ENCODE measurements at places on chromosomes 3 and 15.

DNA sequence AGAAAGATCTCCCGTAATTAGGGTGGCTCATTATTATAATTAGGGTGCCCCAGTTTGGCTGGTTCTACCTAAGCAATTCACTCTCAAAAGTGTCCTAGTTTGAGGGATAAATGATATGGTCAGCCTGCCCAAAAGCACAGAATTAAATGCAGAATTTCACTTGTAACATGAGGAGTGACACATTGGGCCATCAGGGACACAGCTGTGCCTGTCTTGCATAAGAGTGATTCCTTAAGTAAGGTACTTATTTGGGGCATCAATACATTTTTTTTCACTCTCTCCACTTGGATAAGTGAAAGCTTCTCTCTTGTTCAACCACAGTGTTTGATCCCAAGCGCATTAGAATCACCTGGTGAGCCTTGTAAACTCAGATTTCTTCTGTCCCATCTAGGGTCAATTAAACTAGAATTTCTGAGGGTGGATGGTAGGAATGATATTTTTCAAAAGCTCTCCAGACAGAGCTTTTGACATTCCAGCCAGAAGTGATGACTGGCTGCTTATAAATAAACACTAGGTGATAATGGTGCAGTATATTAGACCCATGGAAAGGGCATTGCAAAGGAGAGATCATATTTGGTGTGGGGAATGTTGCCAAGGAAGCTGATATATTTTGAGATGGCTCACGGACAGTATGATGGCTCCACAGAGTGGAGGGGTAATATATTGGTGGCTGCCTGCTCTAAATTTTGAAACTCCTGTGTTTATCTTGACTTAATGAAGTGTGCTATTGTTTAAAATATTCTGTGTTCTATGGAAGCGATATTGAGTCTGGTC is 458.1 kb upstream of the RASGRP1 start:
- DNase-seq, result no peak

- DNase-seq, result no peak
These were observed 309.6 kb upstream of the KCNH8 start for GRCh38 chr3:18838758-18839157.

DNA sequence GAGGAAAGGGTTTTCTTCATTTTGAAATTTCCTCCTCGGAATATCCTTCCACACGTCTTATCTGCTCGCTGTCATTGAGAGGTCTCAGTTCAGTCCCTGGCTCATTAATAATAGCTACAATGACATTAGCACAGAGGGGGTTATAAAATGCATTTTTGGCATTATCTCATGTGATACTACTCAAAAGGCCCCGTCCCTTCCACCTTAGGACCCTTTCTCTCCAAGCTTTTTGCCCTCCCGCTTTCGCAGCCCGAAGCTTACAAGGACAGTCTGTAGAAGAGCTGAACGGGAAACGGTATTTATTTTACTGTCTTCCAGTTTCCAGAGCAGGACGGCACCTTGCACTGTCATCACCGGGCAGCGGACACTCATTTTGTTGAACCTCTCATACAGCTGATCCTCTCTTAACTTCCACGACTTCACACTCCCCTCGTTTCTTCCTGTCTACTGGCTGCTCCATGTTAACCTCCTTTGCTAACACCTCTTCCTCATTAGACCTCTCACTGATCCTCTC is 5.6 kb upstream of the PLEKHO2 start:
- DNase-seq, result no peak

DNA sequence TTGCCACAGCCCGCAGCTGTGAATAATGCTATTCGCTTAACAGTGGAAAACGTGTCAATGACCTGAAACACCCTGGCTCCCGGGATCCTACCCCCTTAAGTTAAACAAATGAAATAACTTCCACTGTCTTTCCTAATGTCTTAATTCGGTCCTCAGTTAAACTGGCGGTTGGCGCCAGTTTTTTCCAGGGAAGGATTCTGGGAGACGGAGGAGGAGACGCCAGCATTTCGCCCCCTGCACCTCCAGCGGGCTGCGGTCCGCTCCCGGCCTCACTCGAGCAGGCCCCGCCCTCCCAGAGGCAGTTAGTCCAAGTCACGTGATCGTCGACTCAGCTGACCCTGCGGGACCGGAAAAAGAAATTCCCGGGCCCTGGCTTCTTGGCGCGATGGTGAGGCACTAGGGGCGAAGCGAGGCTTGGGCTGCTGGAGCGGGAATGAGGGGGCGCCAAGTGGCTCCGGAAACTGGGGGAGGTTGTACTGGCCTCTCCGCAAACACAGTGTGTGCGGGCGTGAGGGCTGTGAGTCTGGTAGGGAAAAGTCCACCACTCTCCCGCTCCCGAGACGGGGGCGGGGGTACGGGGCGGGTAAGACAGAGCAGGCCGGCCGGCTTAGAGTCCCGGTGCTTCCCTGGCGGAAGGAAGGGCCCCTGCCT is at the start of gene COMMD4:
Gene COMMD4, plus strand, starts transcription at position 359 of the 651 bp plus-strand sequence. Its CDS starts 27 bp downstream, at position 386.
- DNase-seq, result peak; percentile 81

DNA sequence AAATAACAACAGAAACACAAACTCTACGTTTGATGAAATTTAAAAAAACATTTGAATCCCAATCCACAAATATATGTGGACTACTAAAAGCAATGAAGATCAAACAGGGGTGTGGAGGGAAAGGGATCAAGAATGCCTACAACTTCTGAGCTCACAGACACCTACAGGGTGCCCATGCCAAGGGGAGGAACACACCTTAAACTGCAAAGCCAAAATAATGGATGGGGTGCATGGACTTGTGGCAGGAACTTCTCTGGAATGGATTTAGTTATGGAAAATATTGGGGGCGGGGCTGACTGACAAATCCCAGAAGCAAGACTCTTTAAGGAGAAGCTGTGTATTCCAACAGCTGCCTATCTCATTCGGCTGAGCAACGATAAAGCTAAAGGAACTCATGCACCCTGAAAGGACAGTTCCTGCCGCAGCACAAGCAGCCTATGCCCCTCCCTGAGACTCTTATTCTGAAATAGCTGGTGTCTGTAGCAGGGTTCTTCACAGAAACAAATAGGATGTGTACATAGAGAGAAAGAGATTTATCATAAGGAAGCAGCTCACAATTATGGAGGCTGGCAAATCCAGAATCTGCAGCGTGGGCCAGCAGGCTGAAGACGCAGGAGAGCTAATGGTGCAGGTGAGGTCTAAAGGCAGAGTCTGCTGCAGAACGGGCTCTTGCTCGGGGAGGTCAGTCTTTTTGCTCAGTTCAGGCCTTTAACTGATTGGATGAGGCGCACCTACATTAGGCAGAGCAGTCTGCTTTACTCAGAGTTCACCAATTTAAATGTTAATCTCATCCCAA is 24.5 kb upstream of the PLA2G4D start:
- peak; percentile 23 for DNase-seq

GRCh38 chr15:61841466-61841865 is 218.8 kb downstream of the VPS13C start:
- DNase-seq, result no peak

GRCh38 chr3:36750737-36751136 is 13.6 kb downstream of the DCLK3 start:
- no peak for DNase-seq

GRCh38 chr15:59208613-59209249 is 2.1 kb downstream of the LDHAL6B start:
- DNase-seq, result no peak

DNA sequence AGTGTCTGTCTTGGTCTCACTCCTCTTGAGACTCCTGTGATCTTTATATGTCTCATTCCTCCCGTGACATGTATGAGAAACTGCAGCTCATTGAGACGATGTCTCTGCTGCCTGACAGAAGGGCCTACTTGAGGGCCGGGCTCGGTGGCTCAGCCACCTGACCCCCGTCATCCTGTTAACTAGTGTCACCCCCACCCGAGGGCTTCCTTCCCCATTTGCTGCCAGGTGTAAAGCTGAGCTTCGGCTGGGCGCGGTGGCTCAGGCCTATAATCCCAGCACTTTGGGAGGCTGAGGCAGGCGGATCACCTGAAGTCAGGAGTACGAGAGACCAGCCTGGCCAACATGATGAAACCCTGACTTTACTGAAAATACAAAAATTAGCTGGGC is 12.7 kb downstream of the SEMA4B start:
- DNase-seq, result no peak

DNA sequence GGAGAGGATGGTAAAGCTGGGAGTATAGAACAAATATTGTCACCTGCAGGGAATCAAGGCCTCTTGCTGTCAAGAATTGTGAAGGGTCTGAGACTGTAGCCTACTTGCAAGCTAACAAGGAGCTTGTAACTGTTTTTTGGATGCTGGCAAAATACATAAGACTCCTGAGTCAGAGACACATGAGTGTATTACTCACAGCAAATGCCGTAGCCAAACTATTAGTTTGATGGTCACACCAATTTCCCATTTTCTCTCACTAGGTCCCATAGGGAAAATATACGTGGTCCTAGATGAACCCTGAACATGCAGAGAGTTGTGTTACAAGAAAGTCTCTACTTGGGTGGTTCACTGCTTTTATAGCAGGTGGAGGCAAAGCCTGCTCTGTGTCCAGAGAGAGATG is 44.7 kb upstream of the LIPC start:
- DNase-seq, result no peak
